ENCODE measurements at places on chromosomes 12 and 14. TPM values are rescaled to one million over a fixed set of nuclear protein-coding genes. Genes with fewer than 3 reads are reported as not detected.

RHOJ gene
- total RNA-seq = 1.8 TPM

SYNDIG1L gene
- not detected for total RNA-seq

SCARB1 gene
- 16.2 TPM for total RNA-seq

ZFHX2 gene
- 0.12 TPM for total RNA-seq

CD4 gene
- 3.2 TPM for total RNA-seq

MLF2 gene
- 183 TPM for total RNA-seq

KRT80 gene
- total RNA-seq = 1.1 TPM

NTF3 gene
- total RNA-seq = 4.4 TPM

Measured in hair follicle dermal papilla cell (primary cell).